ENCODE measurements at places on chromosomes 13 and 19.

- no peak for DNase-seq
Measured at GRCh38 chr19:44623626-44624025, 10.3 kb downstream of the IGSF23 start.

- DNase-seq: no peak
Measured at GRCh38 chr13:90968166-90968904, 379.2 kb upstream of the MIR17HG start.

DNA sequence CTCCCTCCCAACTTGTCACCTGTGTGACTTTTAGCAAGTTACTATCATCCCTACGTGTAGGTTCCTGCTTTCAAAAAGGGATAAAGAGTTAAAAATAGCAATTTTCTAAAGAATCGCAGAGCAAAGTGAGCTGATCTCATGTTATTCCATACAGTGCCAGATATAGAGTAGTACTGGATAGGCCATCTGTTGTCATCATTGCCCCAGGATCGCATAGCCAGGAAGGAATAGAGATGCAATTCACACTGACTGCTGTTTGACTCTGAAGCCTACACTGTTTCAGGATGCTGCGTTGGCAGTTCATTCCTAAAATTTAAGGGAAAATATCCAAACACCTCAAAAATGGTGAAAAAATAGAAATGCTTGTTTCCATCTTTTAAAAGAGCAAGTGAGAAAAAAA, 138.9 kb downstream of the SHISA2 start:
- DNase-seq: no peak

DNA sequence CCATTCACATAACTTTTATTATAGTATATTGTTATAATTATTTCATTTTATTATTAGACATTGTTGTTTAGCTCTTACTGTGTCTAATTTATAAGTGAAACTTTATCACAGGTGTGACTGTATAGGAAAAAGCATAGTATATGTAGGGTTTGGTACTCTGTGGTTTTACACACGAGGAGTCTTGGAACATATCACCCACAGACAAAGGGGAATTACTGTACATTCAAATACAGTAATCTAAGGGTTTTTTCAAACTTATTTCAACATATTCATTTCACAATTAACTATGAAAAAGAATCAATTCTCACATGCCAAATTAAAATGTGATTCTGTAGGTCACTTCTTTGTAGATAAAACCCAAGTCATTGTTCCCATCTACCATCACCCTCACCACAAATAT, 46.0 kb downstream of the RBM26 start:
- DNase-seq: no peak

GRCh38 chr19:925526-926322, at the start of gene ARID3A:
Gene ARID3A (plus strand): TSS chr19:926035. CDS start chr19:929529, 3,494 bp downstream.
- DNase-seq: peak; percentile 55

GRCh38 chr13:33285420-33286124, at the start of gene STARD13:
Gene STARD13 (minus strand): TSS chr13:33285755. CDS start chr13:33285638, 117 bp downstream.
- DNase-seq: no peak

GRCh38 chr13:110856942-110857835, 57.7 kb downstream of the ANKRD10 start:
- no peak for DNase-seq

GRCh38 chr13:92849381-92849780, 377.2 kb upstream of the GPC6 start:
- no peak for DNase-seq

DNA sequence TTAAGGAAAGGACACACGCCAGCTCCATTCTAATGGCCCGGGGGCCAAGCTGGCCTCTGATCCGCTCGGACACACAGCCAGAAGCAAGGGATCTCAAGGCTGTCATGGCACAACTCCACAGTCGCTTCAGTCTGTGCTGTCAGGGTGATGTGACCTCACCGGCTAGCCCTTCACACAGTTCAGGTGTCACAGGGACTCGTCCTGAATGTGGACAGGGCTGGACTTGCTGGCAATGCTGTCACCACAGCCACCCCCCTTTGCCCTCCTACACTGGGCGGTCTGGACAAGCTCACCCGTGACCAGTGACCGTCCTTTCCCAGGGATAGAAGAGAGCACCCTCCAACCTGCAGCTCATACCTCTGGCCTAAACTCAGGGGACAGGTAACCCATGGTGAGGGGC, 15.2 kb downstream of the SUGP1 start:
- no peak for DNase-seq

DNA sequence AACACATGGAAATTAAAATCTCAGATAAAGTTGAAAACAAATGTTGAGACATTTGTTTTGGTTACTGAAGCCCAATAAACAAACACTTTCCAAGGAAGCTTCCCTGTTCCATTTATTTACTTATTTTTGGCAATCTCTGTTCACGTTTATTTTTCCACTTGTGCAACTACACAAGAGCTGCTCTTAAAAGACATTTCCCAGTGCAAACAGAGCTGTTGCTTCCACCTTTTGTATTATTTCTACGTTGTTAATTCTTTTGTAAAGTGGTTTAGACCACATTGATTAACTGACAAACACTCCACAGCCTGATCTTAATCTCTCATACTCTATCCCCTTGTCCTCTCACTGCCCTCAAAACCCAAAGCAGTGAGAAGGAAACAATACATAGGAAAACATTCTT, 757.6 kb downstream of the LIG4 start:
- DNase-seq: no peak

DNA sequence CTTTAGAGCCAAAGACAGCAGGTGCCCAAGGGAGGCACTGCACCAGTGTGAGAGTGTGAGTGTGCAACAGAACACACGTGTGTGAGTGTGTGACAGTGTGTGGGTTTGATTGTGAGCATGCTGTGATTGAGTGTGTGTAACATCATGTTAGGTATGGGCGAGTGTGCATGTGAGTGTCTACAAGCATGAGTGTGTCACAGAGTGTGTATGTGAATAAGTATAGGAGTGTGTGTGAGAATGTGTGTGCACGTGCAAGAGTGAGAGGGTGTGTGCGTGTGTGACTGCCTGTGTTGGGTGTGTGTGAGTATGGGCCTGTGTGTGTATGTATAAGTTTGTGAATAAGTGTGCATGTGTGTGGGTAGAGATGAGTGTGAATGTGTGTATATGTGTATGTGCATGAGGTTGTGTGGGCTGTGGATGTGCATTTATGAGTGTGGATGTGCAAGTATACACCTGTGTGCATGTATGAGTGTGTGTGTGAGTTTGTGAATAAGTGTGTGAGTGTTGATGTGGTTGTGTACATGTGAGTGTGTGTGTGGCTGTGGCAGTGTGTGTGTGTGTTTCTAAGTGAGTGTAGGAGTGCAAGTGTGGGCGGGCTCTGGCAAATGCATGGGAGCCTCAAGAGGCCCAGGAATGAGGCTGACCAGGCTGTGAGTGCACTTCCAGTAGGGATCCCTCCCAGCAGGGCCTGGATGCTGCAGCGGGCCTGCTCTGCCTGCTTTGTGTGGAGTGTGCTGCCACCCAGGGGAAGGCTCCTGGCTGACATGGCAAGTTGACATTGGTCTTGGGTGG, 198.4 kb downstream of the COL4A1 start:
- no peak for DNase-seq

GRCh38 chr13:66774046-66774445, 456.1 kb downstream of the PCDH9 start:
- no peak for DNase-seq

GRCh38 chr19:39223703-39224279, 19.7 kb upstream of the SYCN start:
- DNase-seq: no peak

GRCh38 chr13:87810391-87810801, 139.2 kb downstream of the SLITRK5 start:
- DNase-seq: no peak

DNA sequence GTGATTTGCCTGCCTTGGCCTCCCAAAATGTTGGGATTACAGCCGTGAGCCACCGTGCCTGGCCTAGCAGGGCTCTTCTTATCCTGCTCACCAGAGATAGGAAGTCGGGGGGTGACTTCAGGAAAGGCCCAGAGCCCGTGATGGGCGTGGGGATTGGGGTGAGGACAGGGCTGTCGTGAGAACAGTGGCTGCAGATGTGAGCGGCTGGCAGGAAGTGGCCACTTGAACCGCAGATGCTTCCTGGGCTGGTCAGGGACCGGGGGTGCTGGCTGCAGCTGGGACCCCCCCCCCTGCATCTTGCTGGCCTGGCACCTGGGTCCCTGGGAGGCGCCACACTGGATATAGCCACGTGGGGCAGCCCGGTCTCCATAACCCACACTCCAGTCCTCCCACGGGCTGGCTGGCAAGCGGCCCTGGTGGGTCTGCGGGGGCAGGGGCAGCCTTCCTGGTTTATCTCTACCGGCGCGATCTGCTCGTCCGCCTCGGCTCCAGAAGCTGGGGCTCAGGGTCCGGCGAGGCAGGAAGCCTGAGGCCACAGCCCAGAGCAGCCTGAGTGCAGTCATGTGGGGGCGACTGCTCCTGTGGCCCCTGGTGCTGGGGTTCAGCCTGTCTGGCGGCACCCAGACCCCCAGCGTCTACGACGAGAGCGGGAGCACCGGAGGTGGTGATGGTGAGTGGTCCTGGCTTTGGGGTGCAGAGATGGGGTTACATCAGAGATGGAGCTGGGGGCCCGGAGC, at the start of gene F2RL3:
TSS of gene F2RL3 (plus strand) at position 371 of the 737 bp plus-strand sequence. CDS start at position 562, 191 bp downstream.
- no peak for DNase-seq

DNA sequence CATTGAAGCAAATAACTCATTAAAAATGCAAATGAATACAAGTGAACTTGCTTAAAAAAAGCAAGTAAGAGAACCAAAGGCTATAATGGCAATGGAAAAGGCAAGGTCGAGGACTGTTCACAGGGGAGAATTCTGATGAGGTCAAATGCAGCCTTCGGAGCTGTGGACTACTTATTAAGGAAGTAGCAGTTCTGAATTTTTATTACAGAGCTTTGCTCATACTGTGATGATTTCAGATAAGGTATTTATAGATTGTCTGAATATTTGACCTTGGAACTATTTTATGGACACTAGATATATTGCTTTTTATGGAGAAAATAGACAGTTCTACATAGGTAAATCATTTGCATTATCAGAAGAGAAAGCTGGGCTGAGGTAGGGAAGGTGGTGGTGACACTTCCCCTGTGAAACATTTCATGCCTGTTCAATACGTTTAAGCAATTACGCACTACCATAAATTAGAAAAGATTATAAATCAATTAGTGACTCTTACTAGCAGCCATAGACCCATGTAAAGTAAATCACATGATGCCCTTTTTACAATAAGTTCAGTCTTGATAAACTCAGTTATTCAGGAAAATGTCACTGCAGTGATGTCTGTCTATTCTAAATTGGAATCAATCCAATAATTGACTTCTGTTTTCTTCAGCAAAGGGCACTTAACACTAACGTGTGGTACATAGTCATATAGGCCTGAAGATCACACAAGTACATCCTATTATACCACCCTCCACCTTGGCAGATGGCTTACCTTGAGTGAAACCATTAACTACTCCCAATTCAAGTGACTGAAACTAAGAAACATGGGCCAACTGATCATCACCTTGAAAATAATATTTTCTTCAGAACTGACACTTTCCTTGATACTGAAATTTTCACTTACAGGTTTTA, 260.0 kb downstream of the KLF12 start:
- no peak for DNase-seq

- DNase-seq: no peak
Measured at GRCh38 chr13:110989331-110989730, 74.5 kb upstream of the ANKRD10 start.

GRCh38 chr19:5809053-5809452, 4.2 kb downstream of the NRTN start:
- no peak for DNase-seq

GRCh38 chr13:25598421-25598820, 226.6 kb downstream of the ATP8A2 start:
- DNase-seq: no peak

GRCh38 chr19:47471733-47472457, at the start of gene SLC8A2:
Gene SLC8A2 (minus strand): TSS chr19:47471893. CDS start chr19:47466403, 5,490 bp downstream.
- DNase-seq: no peak

DNA sequence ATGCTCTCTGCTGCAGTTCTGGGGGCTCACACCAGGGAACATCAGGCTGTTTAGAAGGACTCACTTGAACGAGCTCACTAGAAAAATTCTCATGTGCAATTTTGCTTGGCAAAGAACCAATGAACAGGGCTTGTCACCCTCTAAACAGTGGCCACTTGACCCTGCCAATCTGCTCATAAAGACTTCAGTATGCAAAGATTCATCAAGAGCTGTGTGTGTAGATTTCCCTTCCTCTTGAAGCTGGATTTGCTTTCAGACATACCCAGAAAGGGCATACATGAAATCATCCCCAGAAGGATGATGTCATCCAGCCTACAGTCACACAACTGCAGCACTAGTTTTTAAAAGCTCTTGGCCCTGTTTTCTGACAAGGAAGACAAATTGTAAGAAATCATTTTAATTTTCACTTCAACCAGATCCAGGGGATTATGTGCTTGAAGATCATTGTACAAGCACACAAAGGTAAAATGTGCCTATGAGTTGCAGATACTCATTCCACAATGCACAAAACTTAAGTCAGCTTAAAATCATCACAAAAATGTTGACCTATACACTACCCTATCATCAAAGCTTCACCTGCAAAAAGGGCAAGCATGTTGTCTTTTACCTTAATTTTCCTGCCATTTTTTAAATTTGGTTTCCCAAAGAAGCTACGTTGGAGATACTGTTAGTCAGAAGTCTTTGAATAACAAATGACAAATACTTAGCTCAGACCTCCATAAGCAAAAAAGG, 5.2 kb upstream of the STK24 start:
- no peak for DNase-seq

- DNase-seq: no peak
Measured at GRCh38 chr13:28497143-28497876, 2.4 kb upstream of the FLT1 start.

- DNase-seq: no peak
Measured at GRCh38 chr13:32299893-32300292, 15.3 kb downstream of the ZAR1L start.

- no peak for DNase-seq
Measured at GRCh38 chr19:30629086-30629485, 256.9 kb downstream of the ZNF536 start.

- DNase-seq: no peak
Measured at GRCh38 chr19:6822311-6822670, 49.8 kb downstream of the VAV1 start.

Data from stimulated activated CD8-positive, alpha-beta memory T cell treated with anti-CD3 and anti-CD28 coated beads, Interleukin-15, amount 100 ng/mL, for 24 hours (primary cell).